ENCODE measurements at places on chromosomes 12 and 14.

DNA sequence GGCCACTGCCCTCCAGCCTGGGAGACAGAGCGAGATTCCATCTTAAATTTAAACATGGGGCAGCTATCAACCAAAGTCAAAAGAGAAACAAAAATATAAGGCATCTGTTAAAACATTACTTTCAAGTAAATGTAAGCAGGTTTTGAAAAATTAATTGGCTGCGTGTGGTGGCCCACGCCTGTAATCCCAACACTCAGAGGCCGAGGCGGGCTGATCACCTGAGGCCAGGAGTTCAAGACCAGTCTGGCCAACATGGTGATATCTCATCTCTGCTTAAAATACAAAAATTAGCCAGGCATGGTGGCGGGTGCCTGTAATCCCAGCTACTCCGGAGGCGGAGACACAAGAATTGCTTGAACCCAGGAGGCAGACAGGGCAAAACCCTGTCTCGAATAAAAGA, 82.7 kb downstream of the PLEKHA5 start:
- DNase-seq: no peak

DNA sequence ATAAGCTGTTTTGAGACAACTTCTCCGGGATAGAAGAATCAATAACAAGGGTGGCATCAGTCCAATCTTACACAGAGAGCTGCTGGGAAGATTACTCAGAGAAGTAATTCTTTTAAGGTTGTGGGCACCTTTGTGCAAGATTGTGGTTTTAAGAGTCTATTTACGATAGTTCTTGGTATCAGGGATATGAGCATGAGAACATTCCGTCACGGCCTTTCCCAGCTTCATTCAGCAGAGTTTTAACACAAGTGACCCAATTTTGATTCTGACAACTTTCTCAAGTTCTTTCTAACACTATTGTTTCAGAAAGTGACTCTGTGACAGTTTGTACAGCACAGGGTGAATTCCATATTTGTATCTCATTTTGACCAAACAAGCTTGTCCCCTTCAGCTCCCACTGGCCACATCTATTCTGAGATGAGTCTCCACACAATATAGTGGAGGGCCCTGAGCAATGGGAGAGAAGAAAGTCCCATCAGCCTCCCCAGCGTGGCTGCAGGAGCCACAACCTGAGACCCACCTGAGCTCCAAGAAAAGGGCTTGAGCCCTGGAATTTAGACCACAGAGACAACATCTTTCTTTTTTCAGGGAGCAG, 869.2 kb downstream of the TMEM121 start:
- DNase-seq: no peak

DNA sequence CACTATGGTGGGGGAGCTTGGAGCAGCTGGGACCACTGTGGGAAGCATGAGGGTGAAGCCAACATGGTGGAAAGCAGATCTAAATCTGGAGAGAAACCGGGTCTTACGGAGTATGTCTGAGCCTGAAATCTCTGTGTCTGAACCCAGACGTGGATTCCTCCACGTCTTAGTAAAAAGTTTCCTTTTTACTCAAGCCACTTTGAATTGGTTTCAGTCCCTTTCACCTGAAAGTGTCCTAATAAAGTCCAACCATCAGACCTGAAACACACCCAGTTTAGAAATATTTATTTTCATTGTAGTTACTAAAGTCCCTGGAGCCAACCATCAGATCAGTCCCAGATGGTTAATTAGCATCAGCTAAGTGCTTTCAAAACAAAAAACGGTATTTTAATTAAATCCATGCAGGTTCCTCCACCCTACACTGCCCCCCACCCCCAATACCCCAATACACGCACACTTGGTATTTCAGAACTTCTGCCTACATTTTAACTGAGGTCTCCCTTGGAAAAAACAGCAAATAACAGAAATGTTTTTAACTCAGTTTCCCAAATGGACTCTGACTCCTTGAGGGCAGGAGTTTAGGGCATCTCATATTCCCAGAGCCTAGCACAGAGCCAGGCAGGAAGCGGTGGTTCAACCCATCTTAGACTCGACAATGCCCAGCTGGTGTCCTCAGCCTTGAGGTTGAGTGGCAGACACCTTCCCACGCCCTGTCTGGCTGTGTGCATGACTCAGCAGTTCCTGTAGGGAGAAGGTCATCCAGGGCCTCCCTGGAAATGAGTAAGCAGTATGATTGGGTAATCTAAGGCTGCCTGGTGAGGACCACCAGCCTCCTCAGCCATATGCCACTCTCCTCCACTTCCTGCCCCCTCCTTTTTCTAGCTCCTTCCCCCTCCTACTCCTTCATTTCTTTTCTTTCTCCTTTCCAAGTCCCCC, 175.8 kb downstream of the TTC8 start:
- DNase-seq: peak; percentile 97

GRCh38 chr14:98769326-98769725, 502.7 kb downstream of the BCL11B start:
- no peak for DNase-seq

GRCh38 chr14:66306101-66306500, 180.1 kb upstream of the CCDC196 start:
- DNase-seq: no peak

Data from epithelial cell of esophagus (primary cell).